ENCODE measurements at places on chromosomes 6 and 20. TPM values are rescaled to one million over a fixed set of nuclear protein-coding genes. Genes with fewer than 3 reads are reported as not detected.
A peak's percentile ranks its signal among the peaks of the same experiment; 100 is the strongest.

- no peak for DNase-seq
Measured at GRCh38 chr6:63098789-63099188, 112.5 kb upstream of the FKBP1C start.

DNA sequence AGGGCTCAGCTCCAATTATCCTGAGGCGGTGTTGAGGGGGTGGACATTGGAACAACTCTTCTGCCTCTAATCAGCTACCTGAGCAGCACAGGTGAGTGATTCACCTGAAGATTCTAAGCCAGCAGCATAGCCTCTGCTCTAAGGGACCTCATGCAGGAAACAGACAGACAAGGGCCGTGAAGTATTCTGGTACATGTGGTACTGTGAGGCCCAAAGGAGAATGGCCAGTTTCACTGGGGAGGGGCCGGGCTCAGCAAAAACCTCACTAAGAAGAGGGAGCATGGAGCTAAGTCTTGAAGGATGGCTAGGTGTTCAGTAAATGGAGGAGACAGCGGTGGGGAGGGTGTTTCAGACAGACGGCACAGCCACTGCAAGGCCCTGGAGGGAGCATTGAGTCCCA is 58.5 kb upstream of the CCDC167 start:
- DNase-seq: no peak

DNA sequence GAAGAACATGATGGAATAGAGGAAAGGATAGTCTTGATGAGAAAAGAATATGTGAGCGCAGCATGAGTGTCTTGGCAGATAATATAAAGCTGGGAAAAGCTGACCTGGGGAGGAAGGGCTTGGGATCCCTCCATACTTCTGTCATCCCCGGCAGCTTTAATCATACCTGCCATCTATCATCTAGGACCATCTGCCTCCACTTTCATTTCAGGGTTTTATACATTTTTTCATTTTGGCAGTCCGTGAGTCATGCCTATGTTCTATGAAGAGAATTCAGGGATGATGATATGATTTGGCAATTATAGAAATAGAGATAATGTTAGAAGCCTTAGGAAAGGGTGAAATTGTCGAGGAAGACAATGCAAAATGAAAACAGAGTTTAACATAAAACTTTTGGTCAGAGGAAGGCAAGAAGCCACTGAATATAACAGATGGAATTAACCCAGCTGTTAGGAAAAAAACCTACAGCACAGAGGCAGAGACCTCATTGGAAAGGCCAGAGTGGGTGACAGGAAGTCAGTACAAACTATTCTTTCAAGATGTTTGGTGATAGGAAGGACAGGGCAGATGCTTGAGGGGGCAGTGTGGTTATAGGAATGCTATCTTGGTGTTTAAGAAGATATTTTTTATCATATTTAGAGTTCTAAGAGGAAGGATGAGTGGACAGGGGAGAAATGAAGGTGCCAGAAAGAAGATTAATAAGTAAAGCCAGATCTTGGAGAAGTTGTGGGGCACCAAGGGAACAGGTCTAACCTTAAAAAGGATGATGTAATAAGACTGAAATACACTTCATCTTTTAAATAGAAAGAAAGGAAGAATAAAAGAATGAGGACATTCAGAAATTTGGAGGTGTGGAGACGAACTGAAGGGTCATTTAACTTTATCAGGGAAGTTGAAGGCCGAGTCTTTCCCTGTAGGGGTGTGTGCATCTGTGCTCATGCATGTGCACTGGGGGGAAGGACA is 37.8 kb downstream of the MARCKS start:
- DNase-seq: no peak

- no peak for DNase-seq
Measured at GRCh38 chr6:3201388-3201787, 26.1 kb downstream of the TUBB2B start.

GRCh38 chr20:41902346-41902745 is 284.2 kb upstream of the CHD6 start:
- DNase-seq: no peak

Gene ERVFRD-1
- not detected for total RNA-seq

Gene CALHM5
- 0.73 TPM for total RNA-seq

Gene ALDH8A1
- total RNA-seq: 1.5 TPM

DNA sequence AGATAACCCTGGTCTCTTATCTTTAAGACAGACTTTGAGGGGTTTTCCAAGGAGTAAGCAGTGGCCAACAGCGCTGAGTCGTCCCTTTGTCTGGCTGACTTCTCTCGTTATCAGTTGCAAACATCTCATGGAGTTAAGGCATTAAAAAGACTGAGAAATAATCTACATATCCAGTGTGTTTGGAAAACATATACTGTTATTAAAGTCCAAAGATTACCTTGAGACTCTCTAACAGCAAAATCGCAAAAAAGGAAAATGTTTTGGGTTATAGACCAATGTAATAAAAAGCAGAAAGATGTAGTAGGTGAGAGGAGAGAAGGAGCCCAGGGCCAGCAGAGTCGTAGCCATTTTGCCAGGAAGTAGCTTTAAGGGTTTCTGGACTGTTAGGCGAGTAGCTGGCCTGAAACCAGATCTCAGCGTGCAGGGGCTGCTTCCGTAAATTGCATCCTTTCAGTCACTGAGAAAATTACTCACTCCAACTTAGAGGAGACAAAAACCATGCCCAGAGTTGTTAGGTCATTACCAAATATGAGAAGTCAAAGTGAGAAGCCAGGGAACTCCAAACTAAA is 24.6 kb downstream of the MYLK4 start:
- no peak for DNase-seq

Gene CYP21A2
- not detected for total RNA-seq

DNA sequence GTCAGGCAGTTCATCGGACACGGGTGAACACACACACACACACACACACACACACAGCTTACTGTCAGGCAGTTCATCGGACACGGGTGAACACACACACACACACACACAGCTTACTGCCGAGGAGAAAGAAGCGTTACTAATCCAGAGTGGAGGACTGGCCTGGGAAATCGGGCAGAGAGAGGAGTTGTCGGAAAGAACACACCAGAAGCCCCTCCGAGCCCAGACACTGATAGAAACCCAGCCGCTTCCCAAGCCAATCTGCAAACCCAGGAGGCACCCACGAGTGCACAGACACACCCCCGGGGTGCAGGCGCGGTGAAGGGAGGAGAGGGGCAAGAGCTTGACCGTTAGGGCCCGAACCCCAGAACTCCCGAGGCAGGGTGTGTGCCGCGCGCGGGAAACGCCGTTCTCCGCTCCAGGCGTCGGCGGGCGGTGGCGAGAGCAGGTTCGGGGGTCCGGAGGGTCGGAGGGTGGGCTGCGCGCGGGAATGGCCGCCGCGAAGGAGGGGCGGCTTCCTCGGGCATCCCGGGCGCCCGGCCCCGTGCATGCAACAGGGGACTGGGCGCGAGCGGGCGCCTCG is 636 bp downstream of the ELOVL2 start:
- DNase-seq: no peak

DNA sequence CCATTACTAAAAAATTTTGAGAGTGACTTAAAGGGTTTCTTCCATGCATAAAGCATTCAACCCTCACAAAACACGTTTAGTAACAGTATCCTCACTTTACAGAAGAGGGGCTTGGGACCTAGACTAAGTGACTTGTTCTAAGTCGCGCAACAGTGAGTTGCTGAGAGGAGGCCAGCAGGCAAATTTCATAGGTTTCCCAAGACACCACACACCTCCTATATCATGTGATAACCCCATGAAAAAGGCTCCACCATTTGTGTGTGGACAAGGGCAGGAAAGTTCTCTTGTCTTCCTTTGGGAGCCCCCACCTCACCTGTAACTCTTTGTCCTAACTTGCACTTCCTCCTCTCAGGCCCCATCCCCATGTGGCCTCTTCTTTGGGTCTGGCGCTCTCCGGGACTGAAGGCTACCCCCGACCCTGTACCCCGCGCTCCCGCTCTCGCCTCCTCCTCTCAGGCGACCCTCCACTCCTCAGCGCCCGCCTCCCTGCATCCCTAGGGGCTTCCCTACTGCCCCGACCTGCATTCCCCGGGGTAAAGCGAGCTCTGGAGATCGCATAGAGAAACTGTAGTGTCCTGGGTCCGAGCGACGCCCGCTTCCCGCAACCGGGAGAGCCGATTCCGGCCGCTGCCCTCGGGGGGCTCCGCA is 392 bp downstream of the PSMB8 start:
- no peak for DNase-seq

Gene MCM3
- 44.5 TPM for total RNA-seq

DNA sequence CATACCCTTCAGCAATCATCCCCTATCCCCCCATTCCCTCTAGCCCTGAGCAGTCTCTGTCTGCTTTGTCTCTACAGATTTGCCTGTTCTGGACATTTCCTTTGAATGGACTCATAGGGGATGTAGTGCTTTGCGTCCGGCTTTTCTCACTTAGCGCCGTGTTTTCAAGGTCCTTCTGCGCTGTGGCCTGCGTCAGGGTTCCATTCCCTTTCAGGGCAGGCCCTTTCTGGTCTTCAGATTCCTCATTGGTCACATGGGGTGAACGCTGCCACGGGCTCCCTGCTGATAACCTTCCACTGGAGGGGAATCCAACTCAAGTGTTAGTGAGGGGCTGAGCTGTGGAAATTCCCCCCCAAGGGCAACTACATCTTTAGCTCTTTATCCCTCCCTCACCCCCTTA is 36.4 kb upstream of the APCDD1L start:
- peak; percentile 38 for DNase-seq

- no peak for DNase-seq
Measured at GRCh38 chr6:53313784-53314400, 34.9 kb downstream of the ELOVL5 start.

DNA sequence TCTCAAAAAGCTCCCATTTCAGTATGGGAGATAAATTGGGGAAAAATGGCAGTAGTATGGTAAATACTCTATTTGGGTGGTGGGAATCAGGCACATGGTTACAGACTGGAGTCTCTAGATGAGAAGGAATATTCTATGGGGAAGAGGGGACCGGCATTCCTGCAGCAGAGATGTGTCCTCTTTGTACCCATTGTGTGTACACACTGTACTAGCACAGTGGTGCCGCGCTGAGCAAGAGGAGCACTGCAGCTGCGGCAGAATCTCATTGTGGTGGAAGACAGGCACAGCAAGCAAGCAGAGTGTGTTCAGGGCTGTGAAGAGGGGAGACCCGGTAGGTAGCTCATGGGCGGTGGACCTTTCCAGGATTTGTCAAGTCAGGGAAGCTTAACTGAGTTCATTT is 13.0 kb downstream of the AFDN start:
- DNase-seq: no peak

GRCh38 chr6:157260735-157261410 is 62.4 kb downstream of the TMEM242 start:
- peak; percentile 83 for DNase-seq

Gene CRYBG1
- total RNA-seq: 30.9 TPM

DNA sequence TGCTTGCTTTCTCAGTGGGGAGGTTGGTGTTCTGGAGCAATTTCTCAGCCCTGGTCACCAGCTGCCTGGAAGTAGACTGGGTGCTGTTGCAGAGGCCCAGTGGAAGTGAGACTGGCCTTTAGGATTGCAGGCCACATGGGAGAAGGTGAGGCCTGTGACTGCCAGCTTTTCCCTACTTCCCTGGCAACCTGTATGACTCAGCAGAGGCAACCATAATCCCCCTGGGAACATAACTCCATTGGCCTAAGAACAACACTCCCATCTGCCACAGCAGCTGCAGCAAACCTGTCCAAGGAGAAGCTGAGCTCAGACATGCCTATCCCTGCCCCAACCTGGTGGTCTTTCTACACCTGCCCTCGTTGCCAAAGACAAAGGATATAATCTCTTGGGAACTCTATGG is 473.5 kb upstream of the SPTLC3 start:
- no peak for DNase-seq

- DNase-seq: no peak
Measured at GRCh38 chr6:143939364-143939763, 68.7 kb downstream of the PLAGL1 start.

Gene OPN5
- total RNA-seq: not detected

DNA sequence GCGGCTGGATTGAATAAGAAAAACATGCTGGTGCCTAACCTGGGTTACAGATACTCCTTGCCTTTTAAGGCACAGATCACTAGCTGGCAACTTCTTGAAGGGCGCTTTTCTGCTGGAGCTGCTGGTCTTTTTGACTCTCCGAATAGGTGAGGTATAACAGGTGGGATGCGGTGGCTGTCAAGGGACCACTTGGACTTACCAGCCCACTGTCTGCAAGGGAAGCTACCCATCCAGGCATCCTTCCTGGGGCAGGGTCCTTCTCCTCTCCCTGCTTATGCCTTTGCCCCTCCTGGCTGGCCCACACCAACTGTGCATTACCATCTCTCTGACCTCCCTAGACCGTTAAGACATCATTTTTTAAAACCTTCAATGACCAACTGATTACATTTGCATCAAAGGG is 57.4 kb downstream of the NPEPL1 start:
- no peak for DNase-seq

Gene CD109
- total RNA-seq: 10.2 TPM

- no peak for DNase-seq
Measured at GRCh38 chr6:165726965-165727381, 63.9 kb upstream of the PDE10A start.

DNA sequence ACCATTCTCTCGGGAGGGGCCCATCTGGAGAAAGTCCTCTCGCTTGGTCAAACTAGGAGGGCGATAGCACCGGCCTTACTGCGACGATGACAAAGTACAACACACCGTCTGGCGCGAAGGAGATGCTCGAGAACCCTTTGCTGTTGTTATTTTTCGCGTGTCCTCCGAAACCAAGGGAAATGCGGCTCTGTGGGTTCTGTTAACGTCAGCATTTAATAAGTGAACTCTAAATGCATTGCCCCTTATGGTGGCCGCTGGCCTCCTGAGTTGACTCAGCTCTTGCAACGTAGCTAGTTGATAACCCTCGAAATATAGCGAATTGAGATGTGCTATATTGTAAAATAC is 577 bp upstream of the SCAND1 start:
- no peak for DNase-seq

DNA sequence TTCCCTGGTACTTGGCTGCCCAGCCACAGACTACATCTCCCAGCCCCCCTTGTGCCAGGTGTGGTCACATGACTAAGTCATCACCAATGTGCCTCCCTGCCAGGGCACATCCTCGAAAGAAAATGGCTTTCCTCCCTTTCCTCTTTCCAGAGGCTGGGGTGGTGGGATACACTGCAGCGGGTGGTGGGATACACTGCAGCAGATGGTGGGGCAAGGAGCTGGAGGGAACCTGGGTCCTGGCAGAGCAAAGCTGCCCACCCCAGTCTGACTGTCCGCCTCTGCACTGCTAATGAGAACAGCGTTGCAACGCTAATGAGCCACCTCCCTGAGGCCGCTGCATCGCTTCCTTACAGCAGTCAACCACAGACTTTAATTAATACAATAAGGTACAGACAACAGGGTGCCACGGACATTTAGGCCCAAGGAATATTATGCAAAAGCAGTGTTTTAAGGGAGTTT is 125.3 kb downstream of the PREX1 start:
- DNase-seq: no peak

DNA sequence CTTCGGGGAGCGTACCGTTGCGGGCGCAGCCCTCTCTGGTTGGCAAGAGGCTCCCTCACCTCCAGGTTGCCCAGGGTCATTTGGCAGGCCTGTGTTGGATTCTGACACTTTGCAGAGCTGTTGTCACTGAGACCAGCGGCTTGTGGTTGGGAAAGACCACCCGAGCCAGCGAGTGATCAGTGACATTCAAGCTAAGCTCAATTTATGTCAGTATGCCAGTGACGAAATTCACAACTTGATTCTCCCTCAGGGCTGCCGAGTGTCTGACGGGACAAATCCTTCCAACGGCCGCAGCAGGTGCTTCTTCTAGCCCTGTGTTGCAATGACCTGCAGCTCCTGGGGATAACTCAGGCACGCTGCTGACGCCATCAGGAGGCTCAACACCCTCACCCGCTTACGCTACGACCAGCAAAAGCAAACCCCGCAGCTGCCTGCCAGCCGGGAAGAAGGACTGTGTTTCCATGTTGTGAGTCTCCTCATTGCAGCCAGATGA is 16.9 kb upstream of the SLC22A2 start:
- no peak for DNase-seq

All from breast epithelium (tissue), 4 donors.